Activated CD4-positive, CD25-positive, alpha-beta regulatory T cell treated with anti-CD3 and anti-CD28 coated beads, Interleukin-2, amount 50 U/mL, for 24 hours (primary cell): ENCODE measurements at places on chromosomes 11 and 22.
A peak's percentile ranks its signal among the peaks of the same experiment; 100 is the strongest.

DNA sequence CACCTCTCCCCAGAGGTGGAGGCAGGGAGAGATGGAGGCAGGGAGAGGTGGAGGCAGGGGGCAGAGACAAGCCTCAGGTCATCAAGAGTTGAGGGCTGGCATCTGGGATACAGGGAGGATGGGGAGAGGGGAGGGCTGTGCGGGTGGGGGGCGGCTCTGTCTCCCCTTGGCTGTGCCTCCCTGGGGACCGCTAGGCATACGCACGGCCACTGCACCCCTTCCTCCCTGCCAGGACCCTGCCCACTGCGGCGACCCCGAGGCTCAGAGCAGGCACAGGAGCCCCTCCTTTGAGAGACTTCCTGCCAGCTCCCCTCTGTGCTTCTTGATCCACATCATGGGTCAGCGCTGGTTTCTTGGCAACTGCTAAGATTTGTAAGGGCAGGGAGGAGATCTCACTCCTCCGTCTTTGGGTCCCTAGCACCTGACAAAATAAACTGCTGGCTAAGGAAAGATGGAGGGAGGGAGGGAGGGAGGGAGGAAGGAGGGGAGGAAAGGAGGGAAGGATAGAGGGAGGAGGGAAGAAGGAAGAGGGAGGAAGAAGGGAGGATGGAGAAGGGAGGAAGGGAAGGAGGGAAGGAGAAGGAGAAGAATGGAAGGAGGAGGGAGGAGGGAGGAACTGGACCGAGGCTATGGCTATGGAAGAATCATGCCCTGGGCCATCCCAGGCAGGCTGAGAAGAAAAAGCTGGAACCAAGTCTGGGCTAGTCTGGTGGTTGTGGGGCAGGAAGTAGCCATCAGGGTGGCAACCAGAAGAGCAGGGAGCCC lies 18.5 kb downstream of the PRR33 start:
- no peak for ATAC-seq

- ATAC-seq = no peak
Observed at GRCh38 chr11:5580577-5580976, at the start of gene OR52B6. Gene OR52B6 (plus strand): TSS chr11:5580877. CDS start chr11:5580877, 0 bp downstream.

GRCh38 chr11:1222491-1223345 lies at the start of gene MUC5B:
Gene MUC5B (plus strand): TSS chr11:1223066. CDS start chr11:1223124, 58 bp downstream.
- no peak for ATAC-seq

- peak; percentile 29 for ATAC-seq
Observed at GRCh38 chr11:78138694-78139421, 568 bp downstream of the ALG8 start.

- ATAC-seq = no peak
Observed at GRCh38 chr11:127843483-127844396, 743.6 kb downstream of the ETS1 start.

DNA sequence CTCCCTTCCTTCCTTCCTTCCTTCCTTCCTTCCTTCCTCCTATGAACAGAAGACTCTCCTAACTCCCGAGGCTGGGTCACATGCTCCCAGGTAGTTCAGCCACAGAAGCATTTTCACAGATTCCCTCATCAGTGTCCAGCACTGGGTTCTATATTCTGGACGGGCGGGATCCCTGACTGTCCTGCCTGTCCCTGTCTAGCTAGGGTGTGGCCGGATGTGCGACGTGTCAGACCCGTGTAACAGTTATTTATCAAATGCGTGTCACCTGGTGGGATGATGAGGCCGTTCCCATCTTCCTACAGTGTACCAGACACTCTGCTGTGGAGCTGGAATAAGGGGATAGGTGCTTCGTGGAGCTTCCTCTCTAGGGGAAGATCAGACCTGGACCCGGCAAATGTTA lies 901.0 kb downstream of the BRD1 start:
- no peak for ATAC-seq

DNA sequence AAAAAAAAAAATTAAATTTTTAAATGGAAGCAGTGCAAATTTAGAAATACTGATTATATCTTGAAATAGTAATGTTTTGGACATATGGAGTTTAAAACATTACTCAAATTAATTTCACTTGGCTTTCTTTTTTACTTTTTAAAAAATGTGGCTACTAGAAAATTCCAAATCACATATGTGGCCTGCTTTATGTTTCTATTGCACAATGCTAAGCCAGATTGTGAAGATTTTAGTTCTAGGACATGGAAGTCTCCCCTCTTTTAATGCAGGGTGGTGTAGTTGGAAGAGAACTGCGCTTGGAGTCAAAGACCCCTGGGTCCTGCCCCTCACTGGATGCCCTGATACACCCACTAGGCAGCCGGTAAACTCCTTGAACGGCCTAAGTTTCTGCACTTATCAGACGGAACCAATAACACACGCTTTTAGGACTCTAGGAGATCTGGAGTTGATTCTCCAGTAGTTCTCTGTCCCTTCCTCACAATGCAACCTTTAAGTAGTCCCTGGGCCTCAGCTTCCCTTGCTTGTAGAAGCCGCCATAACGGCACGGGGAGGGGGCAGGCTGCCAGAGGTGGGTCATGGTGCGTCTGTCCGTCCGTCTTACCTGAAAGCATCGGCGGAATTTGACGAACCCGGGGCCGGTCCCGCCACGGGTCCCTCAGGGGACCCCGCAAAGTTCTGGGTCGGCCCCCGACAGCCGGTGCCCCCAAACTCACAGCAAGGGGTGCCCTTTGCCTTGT lies 505 bp downstream of the FAM227A start:
- no peak for ATAC-seq
